Activated CD8-positive, alpha-beta T cell treated with anti-CD3 and anti-CD28 coated beads, Interleukin-2, amount 10 ng/mL, durations not matched to agents 7 days and 5 days (primary cell): ENCODE measurements at places on chromosomes 16 and 17.

DNA sequence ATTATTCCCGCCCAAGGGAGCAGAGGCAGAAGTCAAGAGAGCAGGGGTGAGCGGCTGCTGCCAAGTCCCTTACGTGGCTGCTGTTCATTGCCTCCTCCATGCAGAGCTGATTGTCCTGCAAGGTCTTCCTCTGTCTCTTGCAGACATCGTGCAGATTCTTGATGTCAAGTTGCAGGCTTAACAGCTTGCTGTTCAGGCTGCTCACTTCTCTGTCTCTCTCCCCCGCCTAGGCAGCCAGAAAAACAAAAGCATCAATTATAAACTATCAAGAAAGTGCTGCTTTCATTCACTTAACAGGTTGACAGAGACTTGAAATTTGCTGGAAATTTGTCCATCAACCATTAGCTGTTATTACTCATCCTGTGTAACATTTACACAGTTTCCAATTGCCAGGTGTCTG is 7.3 kb downstream of the PMFBP1 start:
- DNase-seq = no peak

- DNase-seq = peak; percentile 77
These were observed 2.3 kb upstream of the ACTG1 start for GRCh38 chr17:81514739-81515529.

- DNase-seq = no peak
These were observed 50.3 kb downstream of the C16orf95 start for GRCh38 chr16:87266846-87267245.

GRCh38 chr17:34163123-34163522 is 92.0 kb upstream of the CCL2 start:
- DNase-seq = no peak

DNA sequence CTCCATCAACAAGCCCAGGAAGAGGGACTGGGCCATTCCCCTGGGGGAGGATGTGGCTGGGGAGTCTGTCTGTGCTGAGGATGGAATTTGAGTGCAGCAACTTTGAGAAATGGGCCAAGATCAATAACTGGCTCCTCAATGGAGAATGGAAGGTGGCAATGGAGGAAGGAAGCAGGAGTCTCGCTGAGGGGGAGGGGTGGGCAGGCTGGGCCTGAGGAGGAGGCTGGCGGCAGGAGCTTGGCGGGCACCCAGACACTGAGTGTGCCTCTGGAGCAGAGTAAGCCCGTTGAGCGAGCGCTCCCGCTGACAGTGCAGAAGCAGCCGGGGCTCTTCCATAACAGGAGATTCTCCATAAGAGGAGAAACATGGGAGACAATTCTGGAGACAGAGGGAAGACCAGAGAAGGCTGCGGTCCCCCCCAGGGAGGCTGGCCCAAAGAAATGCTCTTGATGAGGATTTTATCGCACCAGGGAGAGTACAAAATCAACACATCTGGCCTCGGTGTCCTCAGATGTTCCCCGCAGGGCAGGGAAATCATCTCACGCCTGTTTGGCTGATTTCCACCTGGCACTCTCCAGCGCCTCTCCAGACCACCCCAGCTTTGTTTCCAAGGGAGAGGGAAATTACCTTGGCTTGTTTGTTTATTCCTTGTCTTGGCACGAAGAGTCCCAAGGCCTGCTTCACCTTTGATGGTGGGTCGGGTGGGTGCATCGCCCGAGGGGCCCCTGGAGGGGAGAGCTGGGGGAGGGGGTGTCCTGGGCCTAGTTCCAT is 2.8 kb upstream of the MMP15 start:
- no peak for DNase-seq
